ENCODE measurements at places on chromosomes 5 and 9. TPM values are rescaled to one million over a fixed set of nuclear protein-coding genes. Genes with fewer than 3 reads are reported as not detected.

Gene SLC34A1
- not detected for polyA plus RNA-seq

Gene TSTD2
- polyA plus RNA-seq, result 26.6 TPM

Gene DTWD2
- 6.1 TPM for polyA plus RNA-seq

Gene PCDHGB5
- polyA plus RNA-seq, result 5.1 TPM

Gene SURF2
- 12.5 TPM for polyA plus RNA-seq

DNA sequence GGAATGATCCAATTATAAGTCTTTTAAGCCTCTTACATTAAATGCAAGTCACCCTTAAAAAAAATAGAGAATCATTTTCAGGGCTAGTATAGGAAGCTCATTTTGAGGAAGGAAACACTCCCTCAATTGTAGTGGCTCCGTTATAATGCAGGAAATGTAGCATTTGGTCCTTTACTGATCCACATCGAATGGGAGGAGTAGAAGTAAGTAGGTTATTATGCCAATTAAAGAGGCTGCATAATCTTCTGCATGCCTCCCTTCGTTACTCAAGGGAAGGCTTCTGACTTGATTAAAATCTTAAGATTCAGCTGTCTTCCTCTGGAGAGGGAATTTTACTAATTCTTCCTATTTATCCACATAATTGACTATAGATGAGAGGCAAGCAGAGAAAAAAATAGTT lies 579.2 kb upstream of the COX7C start:
- DNase-seq, result no peak

DNA sequence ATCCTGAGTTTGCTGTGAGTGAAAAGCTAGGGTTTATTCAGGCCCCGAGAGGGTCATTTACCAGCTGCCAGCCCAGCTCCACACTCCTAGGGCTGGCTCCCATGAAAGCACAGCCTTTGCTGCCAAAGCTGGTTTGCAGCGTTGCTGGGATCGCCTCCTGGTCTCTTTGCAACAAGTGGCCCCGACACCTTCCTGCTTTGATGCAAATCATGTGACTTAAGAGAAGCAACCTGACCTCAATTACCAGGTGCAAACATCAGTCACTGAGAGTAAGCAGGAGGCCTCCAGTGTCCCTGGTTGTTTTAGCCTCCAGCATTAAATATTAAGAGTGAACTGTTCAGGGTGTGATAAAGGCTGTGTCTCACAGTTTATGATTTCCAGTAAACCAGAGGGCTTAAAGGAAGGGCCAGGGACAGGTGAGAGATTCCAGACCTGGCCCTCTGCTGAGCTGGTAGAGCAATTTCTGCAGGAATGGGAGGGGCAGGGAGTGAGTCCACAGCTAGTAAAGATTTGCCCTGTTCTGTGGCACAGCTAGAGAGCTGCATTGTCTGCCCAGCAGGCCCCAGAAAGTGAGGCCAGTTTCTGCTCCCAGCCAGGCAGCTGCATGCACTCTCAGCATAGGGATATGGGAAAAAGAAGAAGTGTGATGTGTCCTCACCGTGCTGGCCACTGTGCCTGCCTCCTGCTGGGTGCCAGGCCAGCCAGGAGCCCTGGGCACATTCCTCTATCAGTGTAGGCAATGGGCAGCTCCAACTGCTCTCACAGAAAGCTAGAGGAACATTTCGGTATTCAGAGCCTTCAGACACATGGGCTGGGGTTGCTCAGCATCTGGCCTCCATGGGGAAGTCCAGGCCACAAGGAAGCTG lies 58.0 kb downstream of the SLC22A5 start:
- no peak for DNase-seq
